ENCODE measurements at places on chromosomes 3 and 15.

- no peak for DNase-seq
These were observed 39.7 kb downstream of the MEF2A start for GRCh38 chr15:99605490-99605931.

- DNase-seq: peak; percentile 32
These were observed 451.1 kb upstream of the KCNMB2 start for GRCh38 chr3:178084938-178085816.

- no peak for DNase-seq
These were observed 21.7 kb downstream of the GOLIM4 start for GRCh38 chr3:168073842-168074605.

GRCh38 chr3:111577798-111578685, 17.1 kb downstream of the ZBED2 start:
- DNase-seq: no peak

- no peak for DNase-seq
These were observed 117.7 kb downstream of the CHCHD4 start for GRCh38 chr3:14007006-14007405.

DNA sequence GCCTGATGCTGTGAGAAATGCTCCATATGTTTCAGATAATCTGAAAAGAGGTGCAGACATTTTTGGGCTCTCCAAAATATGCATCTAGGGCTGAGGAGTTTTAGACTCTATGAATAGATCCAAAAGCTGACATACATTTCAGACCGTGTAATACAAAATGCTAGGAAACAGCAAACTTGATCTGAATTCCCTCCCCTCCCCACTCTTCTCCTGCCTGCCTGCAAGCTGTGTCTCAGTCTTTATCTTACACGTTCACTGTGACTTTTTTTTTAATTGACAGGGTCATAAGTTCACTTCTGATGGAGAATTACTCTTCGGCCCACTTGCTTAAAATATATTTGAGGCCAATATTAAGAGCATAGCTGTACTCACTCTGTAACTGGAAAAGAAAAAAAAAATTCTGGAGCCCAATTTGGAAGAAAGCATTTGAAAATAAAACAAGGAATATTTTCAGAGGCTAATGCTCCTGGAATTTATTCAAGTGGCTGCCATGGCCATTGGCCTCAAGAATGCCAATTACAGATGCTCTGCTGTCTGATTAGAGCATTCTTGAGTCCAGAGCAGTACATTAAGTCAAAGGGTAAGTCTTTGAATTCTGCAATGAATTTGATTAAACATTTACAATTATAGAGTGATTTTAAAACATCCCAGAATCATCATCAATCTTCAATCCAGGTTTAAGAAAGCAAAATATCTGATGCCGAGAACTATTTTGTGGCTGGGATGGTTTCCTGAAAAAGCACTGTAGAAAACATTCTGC, 146.2 kb upstream of the SEMA6D start:
- DNase-seq: no peak

- DNase-seq: no peak
These were observed 846.5 kb upstream of the ALCAM start for GRCh38 chr3:104520228-104520655.

GRCh38 chr3:11248596-11248995, 23.6 kb upstream of the ATG7 start:
- no peak for DNase-seq

DNA sequence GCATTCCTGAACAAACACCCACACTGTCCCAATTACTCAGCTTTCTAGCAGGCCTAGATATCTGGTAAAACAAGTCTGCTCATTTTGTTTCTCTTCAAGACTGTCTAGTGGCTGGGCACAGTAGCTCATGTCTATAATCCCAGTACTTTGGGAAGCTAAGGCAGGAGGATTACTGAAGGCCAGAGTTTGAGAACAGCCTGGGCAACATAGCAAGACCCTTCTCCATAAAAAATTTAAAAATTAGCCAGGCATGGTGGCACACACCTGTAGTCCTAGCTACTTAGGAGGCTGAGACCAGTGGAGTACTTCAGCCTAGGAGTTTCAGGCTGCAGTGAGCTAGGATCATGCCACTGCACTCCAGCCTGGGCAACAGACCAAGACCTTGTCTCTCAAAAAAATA, 6.2 kb upstream of the PTPN23 start:
- no peak for DNase-seq

- no peak for DNase-seq
These were observed 2.5 kb upstream of the HTR3C start for GRCh38 chr3:184050217-184050847.

DNA sequence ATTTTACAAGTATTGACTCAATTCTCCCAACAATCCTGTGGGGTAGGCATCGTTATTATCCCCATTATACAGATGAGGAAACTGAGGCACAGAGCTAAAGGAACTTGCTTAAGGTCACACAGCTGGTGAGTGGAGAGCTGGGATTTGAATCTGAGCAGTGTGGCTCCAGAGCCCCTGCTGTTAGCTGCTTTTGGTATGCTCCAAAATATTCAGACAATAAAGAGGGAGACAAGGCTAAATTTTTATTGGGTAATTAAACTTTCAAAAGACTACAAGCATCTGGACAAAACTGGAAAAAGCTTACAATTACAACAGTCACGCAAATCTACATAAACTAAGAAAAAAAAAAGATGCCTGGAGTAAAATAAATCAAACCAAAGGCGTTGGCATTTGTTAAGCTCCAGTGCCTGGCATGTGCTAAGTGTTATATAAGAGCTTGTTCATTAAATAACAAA, 27.7 kb downstream of the CCDC13 start:
- no peak for DNase-seq

GRCh38 chr3:124459678-124460077, 270.6 kb upstream of the UMPS start:
- no peak for DNase-seq

DNA sequence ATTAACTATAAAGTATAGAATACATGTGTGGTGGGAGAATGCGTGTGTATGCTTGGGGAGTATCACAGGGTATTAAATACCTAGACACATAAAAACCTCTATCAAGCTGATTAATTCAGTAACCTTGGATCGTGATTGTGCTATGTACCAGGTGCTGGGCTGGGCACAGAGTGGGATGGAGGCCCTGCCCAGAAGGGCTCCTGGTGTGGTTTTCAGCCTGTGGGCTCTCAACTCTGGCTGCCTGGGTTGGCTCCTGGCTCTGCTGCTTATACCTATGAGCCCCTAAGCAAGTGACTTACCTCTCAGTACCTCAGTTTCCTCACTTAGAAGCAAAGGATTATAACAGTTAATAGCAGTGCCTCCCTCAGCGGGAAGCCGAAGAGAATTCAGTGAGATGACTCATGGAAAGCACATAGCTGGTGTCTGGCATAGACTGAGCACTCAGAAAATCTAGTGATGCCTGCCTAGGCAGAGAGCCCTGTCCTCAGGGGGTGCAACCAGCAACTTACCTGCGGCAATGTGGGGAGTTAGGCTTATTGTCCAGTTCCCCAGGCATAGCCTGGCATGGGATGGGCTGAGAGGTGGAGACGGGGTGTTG, 90.6 kb upstream of the MYZAP start:
- DNase-seq: no peak

GRCh38 chr3:128969993-128970739, 23.7 kb downstream of the CFAP92 start:
- DNase-seq: peak; percentile 66

- DNase-seq: no peak
These were observed 139.2 kb downstream of the RBMS3 start for GRCh38 chr3:29420106-29420505.

GRCh38 chr3:10312861-10313260, 8.1 kb downstream of the SEC13 start:
- DNase-seq: no peak

GRCh38 chr3:124363476-124363875, 366.8 kb upstream of the UMPS start:
- no peak for DNase-seq

- no peak for DNase-seq
These were observed 96.6 kb downstream of the CGNL1 start for GRCh38 chr15:57472861-57473260.

DNA sequence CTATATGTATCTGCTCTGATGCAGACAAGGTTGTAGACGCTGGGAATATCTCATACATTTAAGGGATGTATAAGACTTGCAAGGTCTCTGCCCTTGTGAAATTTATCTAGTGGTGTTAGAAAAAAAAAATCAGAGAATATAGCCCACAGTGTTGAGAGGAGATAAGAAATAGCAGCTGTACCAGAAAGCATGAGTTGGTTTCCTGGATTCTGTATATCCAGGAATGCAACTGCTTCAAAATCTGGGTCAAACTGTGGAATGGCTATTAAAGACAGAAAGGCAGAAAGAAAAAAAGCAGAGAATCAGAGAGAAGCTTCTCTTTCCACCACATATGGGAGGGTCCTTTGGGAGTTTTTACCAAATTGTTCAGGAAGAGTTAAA, 1.5 kb upstream of the TMEM212 start:
- DNase-seq: no peak

- DNase-seq: no peak
These were observed 227.1 kb upstream of the CGNL1 start for GRCh38 chr15:57149196-57149595.

DNA sequence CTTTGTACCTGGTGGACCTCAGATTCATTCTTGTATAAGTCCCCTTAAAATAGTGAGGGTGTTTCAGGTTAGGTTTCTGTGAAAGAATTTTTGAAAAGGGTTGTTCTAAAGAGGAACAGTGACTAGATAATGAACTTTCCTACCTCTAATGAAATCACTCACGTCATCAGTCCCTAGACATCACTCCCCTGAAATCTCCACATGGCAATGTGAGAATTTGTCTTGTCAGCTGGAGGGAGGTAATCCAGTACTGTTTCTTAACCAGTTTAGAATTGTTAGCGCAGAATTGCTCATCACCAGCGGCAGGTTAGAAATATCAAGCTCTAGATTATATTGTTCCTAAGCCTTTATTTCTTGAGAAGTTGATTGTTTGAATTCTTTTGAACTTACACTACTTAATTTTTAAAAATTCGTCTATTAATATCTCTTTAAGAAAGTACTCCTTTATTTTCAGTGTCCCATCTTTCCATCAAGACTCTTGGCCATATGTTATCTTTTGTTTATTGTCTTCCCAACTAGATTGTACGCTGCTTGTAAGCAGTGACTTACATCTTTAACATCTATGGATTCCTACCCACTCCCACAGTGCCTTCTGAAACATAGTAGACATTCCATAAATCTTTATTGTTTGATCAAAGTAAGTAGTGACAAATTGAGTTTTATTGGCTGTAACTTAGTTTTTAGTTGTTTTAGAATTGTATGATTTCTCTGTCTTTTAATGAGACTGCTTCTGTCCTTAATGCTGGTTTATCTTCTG, 52.8 kb downstream of the RASA2 start:
- DNase-seq: no peak

DNA sequence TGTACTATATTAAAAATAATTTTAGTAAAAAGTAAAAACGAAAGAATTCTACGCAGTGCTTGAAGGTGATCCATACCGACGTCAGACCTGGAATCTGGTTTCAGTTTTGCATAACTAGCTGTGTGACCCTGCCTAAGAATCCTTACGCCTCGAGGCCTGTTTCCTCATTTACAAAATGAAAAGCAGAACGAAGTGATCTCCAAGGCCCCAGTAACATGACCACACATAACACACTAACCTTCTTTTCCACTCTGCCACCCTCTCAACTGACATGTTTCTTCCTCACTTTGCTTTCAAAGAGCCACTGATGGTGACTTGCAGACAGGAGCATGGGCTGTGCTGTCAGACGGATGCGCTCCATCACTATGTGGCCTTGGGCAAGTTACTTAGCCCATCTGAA, 4.8 kb downstream of the MESD start:
- no peak for DNase-seq

- no peak for DNase-seq
These were observed 627.9 kb downstream of the ZBBX start for GRCh38 chr3:166752214-166752613.

DNA sequence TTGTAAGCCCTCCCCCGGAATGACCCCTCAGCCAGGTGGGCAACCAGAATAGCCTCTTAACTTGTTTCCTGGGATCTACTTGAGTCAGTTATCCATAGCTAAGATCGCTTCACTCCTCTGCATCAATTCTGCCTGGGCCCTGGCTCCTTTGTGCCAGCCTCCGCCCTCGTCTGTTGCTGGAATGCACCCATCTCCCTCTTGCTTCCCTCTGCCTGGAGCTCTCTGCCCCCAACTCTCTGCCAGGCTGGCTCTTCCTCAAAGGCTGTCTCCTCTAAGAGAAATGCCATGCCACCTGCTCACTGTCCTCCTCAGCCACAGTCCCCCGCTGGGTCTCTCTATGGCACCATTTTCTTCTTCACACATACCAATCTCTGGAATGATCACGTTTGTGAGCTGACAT, 240.8 kb downstream of the ADAMTS17 start:
- DNase-seq: no peak

- no peak for DNase-seq
These were observed 61.8 kb downstream of the PCCB start for GRCh38 chr3:136311968-136312367.

- no peak for DNase-seq
These were observed 27.5 kb upstream of the CHMP2B start for GRCh38 chr3:87199628-87200027.

GRCh38 chr3:39292961-39293360, 13.1 kb upstream of the CX3CR1 start:
- no peak for DNase-seq

- DNase-seq: no peak
These were observed 19.5 kb downstream of the PLXNB1 start for GRCh38 chr3:48410205-48411040.

GRCh38 chr3:113894927-113895326, 52.9 kb upstream of the ZDHHC23 start:
- DNase-seq: no peak

DNA sequence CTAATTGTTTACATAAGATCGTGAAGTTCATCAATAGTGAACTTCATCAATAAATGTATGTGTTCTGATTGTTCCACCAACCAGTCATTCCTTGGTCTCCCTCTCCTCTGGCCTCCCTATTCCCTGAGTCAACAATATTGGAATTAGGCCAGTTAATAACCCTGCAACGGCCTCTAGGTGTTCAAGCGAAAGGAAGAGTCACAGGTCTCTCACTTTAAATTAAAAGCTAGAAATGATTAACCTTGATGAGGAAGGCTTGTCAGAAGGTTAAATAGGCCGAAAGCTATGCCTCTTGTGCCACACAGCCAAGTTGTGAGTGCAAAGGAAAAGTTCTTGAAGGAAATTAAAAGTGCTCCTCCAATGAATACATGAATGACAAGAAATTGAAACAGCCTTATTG, 89.4 kb upstream of the ACKR4 start:
- DNase-seq: no peak

DNA sequence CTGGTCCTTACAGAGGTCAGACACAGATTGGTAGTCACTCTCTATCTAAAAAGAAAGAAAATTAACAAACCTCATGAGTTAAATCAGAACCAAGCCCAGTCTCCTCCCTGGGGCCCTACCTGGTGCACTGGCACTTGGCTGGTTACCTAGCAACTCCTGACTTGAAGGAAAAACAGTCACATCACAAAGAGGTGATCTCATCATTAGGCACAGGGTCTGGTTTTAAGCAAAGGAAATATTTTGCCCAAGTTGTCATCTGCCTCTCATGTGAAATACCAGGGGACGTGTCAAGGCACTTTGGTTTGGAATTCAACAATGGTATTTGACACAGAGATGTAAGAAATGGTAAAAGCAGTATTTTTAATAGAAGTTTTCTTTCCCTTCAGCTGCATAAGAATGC, 47.7 kb upstream of the FMN1 start:
- DNase-seq: peak; percentile 21

- no peak for DNase-seq
These were observed 232.6 kb upstream of the LRTM1 start for GRCh38 chr3:55160241-55160983.

GRCh38 chr3:101117980-101118379, 124.8 kb upstream of the ABI3BP start:
- DNase-seq: no peak
